ENCODE measurements at places on chromosomes 3 and 15.
A peak's percentile ranks its signal among the peaks of the same experiment; 100 is the strongest.

DNA sequence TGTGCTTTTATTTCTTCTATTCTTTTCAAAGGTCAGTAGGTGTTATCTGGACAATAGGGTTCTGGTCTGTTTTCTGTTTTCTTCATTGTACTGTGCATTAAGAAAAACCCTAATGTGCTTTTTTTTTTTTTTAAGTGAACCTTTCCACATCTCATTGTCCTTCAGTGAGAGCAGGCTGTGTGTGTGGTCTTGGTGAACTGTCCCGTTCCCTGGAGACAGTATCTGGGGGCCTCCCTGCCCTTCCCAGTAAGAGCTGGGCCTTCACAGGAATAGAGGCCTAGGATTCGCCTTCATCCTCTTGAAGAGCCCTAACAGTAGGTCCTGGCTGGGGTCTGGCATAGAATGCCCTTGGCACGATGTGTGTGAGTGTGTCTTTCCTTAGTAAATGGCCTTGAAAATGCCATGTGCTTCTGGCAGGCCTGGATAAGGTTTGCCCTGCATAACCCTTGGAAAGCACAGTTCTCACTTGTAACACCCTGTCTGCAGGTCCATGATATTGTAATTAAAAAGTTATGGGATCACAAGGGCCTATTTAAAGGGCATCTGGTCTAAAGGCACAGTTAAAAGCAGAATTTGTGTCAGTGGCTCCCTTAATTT, 81.2 kb downstream of the IGF1R start:
- DNase-seq, result no peak

- no peak for DNase-seq
These were observed 428 bp downstream of the LYSMD4 start for GRCh38 chr15:99732751-99733267.

- DNase-seq, result no peak
These were observed 14.4 kb downstream of the TM4SF1 start for GRCh38 chr3:149363053-149363452.

GRCh38 chr3:113441051-113441770, at the start of gene CFAP44:
CFAP44 (minus strand) TSS chr3:113441493; CDS start chr3:113433664, 7,829 bp downstream.
- peak; percentile 52 for DNase-seq

- no peak for DNase-seq
These were observed 56.3 kb upstream of the MRPS22 start for GRCh38 chr3:139287557-139287956.

DNA sequence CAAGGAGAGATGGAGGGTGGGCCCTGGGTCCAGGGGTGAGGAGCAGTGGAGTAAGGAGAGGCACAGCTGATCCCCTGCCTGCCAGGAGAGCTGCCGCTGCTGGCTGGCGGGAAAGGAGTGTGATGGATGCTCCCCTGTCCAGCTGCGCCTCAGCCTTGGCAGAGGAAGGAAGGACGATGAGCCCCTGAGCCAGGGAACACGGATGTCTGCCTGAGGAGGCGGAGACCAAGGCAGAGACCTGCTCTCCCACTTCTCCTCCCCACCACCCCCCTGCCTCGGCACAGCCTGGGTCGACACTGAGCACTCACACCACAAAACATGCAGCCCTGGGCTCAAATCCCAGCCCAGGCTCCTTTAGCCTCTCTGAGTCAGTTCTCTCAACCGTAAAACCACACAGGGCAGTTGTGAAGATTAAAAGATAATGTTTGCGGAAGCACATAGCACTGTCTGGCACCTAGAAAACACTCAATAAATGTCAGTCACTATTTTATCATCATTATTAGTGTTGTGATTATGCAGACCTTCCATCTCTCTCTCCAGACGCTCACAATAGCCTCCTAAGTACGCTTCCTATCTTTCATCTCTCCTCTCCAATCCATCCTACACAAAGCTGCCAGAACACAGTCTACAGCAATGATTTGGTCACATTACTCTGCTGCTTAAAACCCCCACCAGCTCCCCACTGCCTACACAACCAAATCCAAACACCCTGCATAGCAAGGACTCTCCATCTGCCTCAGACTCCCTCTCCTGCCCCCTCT, 52.2 kb downstream of the SEMA5B start:
- no peak for DNase-seq

Data from activated T-cell treated with anti-CD3 and anti-CD28 coated beads, Interleukin-2, amount 50 U/mL, for 72 hours (primary cell).